ENCODE measurements at places on chromosomes 6 and 20.
A peak's percentile ranks its signal among the peaks of the same experiment; 100 is the strongest.

- DNase-seq: no peak
These were observed 27.9 kb upstream of the PLCB4 start for GRCh38 chr20:9040863-9041524.

DNA sequence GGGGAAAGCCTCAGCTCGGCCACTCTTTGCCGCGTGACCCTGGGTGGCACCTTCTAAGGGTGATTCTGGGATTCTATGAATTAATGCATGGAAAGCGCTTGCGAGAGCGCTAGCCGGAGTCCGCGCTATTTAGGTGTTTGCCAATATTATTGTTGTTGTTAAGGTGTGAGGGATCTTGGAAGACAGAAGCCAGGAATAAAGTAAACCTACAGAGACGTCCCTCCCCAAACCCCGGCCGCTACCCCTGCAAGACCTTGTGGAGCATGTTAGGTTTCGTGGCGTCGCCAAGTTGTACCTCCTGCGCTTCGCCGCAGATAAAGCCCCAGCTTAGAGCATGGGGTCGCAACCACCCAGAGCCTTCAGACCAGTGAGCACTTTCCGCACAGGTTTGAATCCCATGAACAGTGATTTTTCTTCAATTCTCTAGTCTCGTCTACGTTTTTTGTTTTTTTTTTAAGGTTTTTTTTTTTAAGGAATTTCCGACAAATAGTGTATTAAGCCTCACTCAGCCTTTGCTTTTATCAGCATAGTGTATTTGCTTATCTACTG lies 16.9 kb upstream of the ZSCAN9 start:
- no peak for DNase-seq

DNA sequence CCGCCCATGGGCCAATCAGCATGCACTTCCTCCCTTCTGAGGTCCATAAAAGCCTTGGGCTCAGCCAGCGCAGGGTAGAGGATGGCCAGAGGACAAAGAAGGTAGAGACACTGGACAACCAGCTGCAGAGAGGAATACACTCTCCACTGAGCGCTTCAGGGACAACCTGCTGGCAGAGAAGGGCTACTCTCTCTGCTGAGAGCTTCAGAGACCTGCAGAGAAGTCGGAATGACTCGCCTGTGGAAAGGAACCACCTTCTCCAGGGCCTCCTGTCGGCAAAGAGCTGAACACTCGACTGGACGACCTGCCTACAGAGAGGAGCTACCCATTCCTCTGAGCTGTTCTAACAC lies 31.4 kb upstream of the SLA2 start:
- DNase-seq: no peak

DNA sequence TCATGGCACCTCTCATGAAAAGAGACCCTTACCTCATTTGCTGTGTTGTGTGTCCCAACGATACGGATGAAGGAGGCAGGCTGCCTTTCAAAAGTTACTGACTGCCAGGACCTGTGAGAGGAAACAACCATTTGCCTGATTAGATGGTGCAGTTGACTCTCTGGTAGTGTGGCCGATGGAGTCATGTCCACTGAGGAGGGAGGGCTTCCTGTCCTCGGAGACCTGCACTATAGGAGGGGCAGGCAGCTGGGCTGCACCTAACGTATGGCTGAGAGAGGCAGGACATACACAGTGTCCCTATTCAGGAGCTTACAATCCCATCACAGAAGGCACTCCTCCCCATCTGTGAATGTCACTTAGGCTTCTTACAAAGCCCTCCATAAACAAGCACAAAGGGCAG lies 373.0 kb downstream of the ZFAND3 start:
- DNase-seq: no peak

- DNase-seq: no peak
These were observed 75.0 kb upstream of the FUCA2 start for GRCh38 chr6:143586557-143586956.

- no peak for DNase-seq
These were observed 80.7 kb downstream of the FOXF2 start for GRCh38 chr6:1470040-1470439.

GRCh38 chr6:127342946-127343808 lies at the start of gene ECHDC1:
Gene ECHDC1 (minus strand): TSS chr6:127343609. CDS start chr6:127331028, 12,581 bp downstream.
- DNase-seq: peak; percentile 76

DNA sequence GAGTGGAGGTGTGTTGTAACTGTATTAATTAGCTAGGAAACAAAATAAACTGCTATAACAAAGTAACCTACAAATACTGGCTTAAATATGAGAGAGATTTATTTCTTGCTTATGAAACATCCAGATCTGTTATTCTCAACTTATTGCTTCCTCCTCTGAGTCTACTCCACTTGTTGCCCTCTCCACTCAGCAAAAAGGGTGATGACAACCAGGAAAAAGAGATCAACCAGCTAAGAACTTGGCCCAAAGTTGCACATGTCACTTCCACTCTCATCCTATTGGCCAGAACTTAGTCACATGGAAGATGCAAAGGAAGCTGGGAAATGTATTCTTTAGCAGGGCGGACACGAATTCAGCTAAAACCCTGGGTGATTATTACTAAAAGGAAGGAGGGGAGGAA lies 5.2 kb upstream of the TP53RK start:
- DNase-seq: peak; percentile 82

GRCh38 chr20:18541741-18542140 lies 25.5 kb upstream of the SMIM26 start:
- no peak for DNase-seq

DNA sequence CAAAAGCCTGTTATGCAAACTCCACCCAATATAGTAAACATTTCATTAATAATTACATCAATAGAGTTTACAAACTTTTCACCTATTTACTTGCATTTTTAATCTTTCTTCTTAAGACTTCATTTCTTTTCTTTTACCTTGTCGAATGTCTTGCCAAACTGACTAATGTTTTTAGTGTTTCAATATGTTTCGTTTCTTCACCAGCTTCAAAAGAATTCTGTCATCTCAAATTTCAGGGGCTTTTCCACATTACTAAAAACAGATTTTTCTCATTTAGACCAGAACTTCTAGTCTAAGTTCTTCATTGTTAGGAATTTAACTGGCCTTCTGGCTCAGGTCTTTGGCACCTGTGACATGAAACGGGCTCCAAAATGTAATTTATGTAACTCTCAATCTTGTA lies 196.5 kb downstream of the ARHGAP18 start:
- no peak for DNase-seq

- no peak for DNase-seq
These were observed 22.4 kb downstream of the OR2B2 start for GRCh38 chr6:27889628-27890444.

DNA sequence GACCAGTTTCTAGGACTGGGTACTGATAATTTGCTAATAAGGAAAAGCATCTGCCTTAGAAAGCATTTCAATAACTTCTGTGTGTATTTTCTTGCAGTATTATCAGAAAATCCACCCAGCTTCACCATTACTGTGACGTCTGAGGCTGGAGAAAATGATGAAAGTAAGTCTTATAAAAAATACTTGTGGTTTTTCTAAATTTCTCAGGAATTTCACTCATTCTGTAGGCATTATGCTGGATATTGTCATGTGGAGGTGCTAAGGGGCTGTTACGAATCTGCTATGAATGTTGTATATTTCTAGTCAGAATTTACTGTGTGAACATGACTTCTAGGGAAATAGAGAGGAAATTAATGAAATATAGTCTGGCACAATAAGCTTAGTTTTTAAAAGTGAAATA lies 8.9 kb downstream of the RWDD1 start:
- peak; percentile 54 for DNase-seq

GRCh38 chr6:141463237-141463977 lies 669.3 kb upstream of the GJE1 start:
- DNase-seq: peak; percentile 73

DNA sequence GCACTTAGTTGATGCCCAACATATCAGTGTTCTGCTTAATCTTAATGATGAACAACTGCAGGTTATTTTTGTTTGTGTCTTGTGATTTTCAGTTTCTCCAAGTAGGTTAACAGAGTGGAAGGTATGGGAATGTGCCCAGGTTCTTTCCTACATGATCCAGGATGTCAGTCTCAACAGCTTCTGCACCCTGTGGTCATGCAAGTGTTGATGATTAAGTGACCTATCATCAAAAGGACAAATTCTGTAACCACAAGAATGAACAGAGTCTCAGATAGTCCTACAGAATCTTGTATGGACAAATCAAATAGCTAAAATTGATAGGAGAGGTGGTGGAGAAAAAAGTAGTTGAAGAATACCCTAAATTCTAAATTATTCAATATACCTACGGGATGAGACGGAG lies 26.1 kb downstream of the MAN1A1 start:
- no peak for DNase-seq

GRCh38 chr20:4225745-4226144 lies 210.4 kb upstream of the RNF24 start:
- DNase-seq: peak; percentile 90

DNA sequence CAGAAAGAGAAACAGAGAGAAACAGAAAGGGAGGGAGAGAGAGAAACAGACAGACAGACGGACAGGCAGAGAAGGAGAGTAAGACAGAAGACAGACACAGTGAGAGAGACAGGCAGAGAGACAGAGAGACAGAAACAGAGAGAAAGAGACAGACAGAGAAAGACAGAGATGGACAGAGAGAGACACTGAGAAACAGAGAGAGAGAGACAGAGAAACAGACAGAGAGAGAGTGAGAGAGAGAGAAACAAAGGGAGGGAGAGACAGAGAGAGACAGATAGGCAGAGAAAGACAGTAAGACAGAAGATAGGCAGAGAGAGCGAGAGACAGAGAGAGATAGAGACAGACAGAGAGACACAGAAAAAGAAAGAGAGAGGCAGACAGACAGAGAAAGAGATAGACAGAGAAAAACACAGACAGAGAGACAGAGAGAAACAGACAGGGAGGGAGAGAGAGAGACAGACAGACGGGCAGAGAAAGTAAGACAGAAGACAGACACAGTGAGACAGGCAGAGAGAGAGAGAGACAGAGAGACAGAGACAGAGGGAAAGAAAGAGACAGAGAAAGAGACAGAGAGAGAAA lies 753.4 kb upstream of the DEFB115 start:
- DNase-seq: no peak

- no peak for DNase-seq
These were observed 50.0 kb upstream of the NOX3 start for GRCh38 chr6:155505608-155505989.

DNA sequence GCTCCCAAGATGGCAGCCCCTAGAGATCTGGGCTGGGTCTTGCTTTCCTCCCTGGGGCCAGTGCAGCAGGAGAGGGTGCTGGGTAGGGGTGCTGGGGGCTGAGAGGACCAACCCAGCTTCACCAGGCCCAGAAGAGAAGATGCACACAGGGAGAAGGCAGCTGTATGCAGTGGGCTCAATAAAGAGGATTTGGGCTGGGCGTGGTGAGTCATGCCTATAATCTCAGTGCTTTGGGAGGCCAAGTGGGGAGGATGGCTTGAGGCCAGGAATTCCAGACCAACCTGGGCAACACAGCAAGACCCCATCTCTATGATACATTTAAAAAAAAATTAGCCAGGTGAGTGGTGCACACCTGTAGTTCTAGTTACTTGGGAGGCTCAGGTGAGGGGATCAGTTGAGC lies 25.7 kb upstream of the EMILIN3 start:
- DNase-seq: no peak

DNA sequence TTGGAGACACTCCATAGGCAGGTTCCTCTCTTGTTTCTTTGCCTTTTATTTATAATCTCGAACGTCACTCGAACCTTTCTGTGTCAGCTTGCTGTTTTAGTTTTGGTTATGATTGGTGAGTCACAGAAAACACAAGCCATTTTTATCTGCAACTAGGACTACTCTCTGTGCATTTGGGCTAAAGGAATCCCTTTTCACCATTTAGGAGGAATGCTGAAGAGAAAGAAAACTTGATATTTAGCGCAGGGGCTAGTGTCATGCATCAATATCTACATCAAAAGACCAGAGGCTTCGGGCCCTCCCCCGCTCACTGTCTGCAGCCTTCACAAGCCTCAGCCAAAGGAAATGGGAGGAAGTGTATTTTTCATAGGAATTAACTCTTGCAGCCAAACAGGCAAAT lies 507.8 kb upstream of the CITED2 start:
- peak; percentile 50 for DNase-seq

DNA sequence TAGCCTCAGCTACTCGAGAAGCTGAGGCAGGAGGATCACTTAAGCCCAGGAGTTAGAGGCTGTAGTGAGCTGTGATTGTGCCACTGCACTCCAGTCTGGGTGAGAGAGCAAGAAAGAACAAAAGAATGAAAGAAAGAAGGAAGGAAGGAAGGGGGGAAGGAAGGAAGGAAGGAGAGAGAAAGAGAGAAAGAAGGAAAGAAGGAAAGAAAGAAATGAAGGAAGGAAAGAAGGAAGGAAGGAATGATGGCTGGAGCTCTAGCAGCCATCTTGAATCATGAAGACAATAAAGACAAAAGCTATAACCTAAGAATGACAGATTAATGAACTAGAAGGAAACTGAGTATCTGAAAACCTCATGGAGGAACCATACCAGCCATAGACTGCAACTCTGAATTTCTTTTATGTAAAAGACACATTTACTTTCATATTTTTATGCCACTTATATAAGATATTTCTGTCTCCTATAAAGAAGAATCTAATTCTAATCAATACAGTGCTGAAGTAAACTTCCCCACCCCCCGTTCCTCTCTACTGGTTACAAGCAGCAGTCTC lies 522.3 kb upstream of the JARID2 start:
- DNase-seq: no peak

DNA sequence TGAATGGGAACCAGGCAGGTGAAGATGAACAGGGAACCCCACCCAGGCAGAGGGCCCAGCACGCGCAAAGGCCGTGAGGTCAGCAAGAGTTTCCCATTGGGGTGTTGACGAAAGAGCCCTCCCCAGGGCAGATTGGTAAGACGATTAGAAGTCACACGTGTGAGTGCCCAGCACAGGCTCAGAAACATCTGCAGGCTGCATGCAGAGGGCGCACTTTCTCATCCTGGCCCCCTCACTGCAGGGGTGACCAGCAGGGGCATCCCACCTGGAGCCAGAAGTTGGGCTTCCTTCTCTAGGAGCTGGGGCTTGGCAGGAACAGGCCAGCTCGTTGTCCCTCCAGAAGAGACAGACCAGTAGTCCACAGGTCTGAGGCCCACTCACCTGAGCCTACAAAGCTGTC lies 38.4 kb downstream of the VSTM2L start:
- DNase-seq: no peak

- no peak for DNase-seq
These were observed 55.3 kb upstream of the BTN3A2 start for GRCh38 chr6:26309731-26310142.

GRCh38 chr6:167739721-167740475 lies 86.8 kb upstream of the AFDN start:
- DNase-seq: no peak

DNA sequence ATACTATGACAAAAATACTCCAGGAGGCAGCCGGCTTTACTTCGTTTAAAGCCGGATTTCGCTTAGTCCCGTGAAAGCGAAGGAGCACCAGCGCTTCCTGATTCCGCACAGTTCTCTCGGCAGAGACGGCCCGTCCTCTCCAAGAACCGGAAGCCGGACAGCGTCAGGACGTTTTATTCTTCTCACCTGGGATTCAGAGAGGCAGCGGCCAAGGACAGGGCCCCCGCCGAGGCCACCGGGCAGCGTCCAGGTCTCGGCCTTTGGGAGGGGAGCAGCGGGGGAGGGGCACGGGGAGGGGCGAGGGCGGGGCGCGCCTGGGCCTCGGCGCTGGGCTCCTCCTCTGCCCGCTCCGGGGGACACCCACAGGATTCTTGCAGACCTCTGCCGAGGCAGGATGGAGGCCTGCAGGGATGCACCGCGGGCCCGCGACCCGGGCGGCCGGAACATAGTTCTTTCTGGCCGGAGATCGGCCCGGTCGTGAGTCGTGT lies 2.8 kb upstream of the DIDO1 start:
- peak; percentile 52 for DNase-seq

GRCh38 chr6:71879016-71879415 lies 7.3 kb upstream of the RIMS1 start:
- DNase-seq: no peak
